ENCODE measurements at places on chromosomes 1 and 21.

DNA sequence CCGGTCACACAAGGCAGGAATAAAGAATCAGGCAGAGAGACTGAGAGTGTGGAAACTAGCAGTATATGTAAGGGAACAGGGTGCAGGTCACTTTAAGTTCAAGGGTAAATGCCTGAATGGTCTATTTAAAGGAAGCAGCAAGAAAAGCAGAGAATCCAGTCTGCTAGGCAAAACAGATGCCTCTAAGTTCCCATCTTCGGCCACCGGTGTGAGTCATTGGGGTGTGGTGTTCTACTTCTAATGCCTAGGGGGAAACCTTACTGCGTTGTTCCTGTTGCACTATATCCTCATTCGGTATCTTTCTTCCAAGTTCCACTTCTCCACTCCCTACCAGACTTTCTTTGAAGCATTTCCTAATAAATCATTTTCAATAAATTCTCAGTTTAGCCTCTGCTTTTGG, 259.9 kb downstream of the HHIPL2 start:
- DNase-seq, result no peak

DNA sequence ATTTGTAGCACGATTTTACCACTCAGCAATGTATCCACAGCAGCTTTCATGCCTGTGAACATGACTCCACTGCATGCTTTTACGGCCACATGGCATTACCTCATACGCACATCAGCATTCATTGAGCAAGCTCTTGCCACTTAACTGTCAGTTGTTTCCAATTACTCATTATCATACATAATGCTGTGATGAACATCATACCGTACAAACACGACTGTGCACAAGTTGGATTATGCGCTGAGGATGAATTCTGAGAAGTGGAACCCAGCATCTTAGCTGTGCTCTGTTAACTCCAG, 9.6 kb downstream of the UMODL1 start:
- no peak for DNase-seq

DNA sequence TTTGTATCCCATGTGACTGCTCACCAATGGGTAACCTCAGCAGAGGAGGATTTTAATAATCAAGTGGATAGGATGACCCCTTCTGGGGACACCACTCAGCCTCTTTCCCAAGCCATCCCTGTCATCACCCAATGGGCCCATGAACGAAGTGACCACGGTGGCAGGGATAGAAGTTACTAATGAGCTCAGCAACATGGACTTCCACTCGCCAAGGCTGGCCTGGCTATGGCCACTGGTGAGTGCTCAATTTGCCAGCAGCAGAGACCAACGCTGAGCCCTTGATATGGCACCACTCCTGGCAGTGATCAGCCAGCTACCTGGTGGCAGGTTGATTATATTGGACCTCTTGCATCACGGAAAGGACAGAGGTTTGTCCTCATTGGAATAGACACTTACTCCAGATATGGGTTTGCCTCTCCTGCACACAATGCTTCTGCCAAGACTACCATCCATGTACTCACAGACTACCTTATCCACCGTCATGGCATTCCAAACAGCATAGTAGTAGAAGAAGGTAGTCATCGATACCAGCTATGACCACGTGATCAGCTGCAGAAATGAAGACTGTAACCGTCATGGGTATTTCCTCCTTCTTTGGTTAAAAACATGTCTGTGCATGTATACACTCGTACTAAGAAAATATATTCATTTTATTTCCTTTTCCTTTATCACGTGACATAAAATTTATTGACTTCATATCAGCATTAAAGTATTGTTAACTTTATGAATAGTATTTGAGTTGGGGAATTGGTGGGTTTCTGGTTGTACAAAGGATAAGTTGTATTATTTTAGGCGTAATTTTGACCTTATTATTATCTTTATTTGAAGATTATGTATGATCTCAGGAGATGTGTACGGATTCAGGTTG, 562.6 kb downstream of the PTPRU start:
- DNase-seq, result no peak

GRCh38 chr1:86389307-86389706, 6.8 kb downstream of the ODF2L start:
- DNase-seq, result no peak

GRCh38 chr1:228648647-228649383, 86.5 kb upstream of the RHOU start:
- no peak for DNase-seq

DNA sequence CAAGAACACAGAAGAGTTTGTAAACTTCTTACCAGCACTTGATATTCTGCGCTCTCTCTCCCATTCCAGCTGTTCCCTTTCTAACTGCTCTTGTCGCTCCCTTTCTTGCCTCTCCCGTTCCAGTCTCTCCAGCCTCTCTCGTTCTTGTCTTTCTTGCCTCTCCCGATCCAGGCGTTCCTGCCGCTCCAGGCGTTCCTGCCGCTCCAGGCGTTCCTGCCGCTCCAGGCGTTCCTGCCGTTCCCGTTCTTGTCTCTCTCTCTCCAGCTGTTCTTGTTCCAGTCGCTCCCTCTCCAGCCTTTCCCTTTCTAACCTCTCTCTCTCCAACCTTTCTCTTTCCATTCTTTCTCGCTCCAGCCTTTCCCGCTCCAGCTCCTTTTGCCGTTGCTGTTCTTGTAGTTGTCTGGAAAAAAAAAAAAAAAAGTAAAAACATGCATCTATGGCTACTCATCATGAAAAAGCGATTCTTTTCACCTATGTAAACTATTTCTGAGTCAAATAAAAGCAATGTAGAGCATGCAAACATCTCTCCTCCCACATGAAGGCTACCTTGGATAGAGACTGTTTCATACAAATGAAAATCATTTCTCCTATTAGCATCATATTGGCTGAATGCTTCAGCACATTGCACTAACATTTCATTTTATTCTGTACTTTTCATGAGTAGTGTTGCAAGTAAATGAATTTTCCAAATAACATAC, 91.5 kb upstream of the LBR start:
- DNase-seq, result no peak

DNA sequence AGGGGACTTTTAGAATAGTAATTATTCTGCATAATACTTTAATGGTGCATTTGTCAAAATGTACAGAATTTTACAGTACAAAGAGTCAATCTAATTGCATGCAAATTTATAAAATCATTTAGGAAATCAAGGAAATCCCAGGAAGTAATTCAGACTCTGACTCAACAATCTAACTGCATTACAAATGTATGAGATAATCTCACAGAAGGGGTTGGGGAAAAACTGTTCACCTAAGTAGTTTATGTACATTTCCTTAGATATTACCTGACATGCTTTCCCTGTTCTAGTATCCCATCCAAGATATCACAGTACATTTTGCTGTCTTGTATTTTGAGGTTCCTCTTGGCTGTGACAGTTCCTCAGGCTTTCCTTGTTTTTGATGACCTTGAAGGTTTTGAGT, 4.7 kb downstream of the CRB1 start:
- no peak for DNase-seq

GRCh38 chr1:67832737-67833601, at the start of gene GNG12:
Gene GNG12 (minus strand): TSS chr1:67833467. CDS start chr1:67707686, 125,781 bp downstream.
- DNase-seq, result peak; percentile 51

DNA sequence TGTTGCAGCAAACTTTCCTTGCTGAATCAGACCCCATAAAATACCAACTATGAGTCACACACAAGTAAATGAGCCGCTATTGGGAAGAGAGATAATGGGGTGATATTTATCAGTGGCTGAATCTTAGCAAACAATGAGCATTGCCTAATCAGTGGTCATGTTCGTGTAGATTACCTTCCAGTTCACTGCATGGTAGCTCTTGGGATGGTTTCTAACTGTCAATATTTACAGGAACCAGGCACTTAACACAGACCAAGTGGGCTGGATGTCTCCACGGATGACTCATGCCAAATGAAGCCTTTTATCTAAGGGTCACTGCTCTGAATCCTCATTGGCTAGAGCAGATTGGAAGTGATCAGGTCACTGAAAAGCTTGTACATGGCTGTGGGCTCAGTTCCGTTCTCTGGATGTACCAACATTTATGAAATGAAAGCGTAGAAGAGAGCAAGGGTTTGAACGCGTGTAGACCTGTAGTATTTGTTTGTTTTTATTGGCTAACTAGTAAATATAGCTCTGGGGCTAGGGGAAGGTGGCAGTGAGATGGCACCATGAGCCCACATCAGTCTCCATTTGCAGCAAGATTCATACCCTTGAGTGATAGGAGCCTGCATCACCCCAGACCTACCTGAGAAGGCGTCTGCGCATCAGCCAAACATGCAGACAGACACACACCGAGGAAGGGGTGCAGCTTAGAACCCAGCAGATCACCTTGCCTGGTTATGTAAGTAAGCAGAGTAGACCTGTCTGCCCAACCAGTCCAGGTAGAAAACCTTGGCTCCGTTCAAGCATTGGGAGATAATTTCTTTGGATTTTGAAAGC, 153.3 kb downstream of the TOMM20 start:
- DNase-seq, result no peak

- DNase-seq, result no peak
Observed at GRCh38 chr1:21396516-21396915, 43.4 kb upstream of the NBPF3 start.

DNA sequence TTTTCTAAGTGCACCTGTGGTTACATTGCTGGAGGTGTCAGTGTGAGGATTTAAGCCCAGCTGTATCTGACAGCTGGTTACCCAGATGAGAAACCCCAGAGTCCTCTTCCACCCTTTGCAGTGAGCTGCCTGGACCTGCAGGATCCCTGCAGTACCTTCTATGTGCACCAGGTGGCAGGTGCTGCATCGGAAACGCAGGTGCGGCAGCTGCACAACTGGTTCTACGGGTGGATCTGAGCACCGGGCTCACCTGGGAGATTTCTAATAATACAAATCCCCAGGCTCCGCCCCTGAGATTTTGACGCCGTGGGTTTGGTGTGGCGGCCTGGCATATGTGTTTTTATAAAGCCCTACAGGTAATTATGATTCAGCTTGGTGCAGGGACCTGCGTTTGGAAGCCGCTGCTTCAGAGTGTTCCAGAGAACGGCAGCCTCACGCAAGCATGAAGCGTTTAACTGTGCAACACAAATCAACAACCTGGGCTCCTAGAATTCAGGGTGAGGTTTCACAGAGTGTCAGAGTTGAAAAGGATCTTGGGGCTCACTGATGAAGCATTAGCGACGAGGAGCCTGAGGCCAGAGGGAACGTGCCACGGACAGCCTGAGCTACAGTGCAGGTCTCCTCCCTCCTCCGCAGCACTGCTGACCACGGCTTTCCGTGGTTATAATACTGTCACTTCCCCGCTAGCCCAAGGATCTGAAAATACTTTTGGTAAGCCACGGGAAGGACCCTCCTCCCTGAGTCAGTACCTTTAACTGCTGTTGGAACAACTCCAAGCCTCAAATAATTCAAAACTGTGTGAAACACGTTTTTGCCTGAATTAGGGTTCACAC, 96.7 kb upstream of the TRABD2B start:
- DNase-seq, result peak; percentile 77

DNA sequence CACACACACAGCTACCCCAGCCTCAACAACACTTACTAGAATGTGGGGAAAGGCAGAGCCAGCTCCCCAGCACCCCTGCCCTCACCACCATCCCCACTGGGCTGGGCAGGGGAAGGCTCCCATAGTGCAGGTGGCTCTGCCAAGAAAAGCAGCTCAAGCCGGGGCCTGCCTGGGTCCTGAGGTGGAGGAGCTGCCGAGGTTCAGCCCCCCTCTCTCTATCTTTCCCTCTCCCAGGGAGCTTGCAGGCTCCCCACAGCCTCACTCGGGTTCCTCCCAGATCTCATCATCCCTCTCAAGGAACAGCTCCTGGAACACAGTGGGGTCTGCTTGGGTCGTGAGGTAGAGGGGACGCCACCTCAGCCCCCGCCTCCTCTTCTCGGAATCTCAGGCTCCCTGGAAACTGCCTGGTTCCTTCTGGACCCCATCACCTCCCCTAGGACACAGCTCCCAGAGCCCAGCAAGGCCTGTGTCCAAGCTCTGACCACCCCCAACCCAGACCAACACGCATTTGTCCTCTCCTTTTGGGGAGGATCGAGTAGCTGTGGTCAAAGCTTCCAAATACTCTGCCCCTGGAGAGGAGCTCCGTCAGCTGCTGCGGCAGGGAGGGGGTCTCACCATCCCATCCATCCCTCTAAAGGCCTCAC, 704 bp downstream of the S100A16 start:
- no peak for DNase-seq

DNA sequence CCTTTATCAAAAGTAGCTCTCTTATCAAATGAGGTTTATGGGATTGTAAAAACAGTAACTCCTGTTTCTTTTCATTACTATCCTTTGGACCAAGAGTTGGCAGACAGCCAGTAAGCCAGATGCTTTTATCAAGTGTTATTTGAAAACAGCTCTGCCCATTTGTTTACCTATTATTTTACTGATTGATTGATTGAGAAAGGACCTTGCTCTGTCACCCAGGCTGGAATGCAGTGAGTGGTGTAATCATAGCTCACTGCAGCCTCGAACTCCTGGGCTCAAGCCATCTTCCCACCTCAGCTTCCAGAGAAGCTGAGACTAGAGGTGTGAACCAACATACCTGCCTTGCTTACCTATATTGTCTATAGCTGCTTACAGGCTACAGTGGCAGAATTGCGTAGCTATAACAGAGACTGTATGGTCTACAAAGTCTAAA, 3.6 kb downstream of the PRKAB2 start:
- DNase-seq, result no peak

DNA sequence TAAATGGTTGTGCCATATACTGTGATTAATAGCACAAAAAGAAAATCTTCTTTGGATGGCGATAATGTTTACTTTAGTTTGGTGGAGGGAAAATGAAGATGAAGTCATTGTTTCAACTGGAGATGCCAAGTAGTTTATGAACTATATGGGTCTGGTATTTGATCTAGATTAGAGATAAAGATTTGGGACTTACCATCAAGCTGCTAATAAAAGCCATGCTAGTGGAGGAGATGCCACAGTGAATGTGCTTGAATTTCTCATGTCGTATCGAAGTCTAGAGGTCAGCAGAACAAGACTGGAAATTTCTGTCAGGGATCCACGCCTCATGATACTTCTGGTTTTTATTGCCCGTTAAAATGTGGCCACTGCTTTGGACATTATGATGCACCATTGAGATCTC, 742.0 kb downstream of the NCAM2 start:
- no peak for DNase-seq

GRCh38 chr1:117215733-117216462, 5.2 kb upstream of the VTCN1 start:
- no peak for DNase-seq

DNA sequence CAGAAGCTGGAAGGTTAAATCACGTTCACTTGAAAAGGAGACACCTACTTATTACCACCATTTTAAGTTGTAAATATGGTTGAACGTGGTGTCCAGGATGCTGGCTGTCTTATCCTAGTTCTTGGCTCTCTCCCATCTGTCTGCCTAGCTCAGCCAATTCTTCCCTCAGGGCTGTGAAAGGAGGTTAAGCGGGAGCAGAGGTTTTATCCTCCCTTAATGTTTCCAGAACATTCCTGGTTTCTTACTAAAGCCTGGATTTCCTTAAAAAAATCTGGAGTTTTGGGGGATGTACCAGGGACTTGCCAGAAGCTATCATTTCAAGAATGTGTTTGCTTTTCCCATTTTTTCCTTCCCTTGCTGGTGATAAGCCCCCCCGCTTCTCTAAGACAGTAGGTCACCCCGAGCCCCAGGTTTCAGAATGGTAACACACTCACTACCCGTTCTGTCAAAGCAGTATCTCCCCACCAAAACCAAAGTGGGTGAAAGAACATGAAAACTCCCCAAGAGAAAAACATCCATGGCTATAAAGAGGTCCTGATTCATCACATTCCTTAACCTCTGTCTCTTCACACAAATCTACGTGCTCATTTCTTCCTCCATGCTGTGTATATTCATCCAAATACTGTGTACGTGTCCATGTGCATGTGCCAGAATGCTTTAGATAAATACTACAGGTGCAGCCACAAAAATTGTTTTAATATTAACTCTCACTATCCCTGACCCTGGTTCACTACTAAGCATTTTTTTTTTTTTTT, 114.7 kb downstream of the MAP3K21 start:
- DNase-seq, result no peak
